ENCODE measurements at places on chromosomes 6 and 20.

DNA sequence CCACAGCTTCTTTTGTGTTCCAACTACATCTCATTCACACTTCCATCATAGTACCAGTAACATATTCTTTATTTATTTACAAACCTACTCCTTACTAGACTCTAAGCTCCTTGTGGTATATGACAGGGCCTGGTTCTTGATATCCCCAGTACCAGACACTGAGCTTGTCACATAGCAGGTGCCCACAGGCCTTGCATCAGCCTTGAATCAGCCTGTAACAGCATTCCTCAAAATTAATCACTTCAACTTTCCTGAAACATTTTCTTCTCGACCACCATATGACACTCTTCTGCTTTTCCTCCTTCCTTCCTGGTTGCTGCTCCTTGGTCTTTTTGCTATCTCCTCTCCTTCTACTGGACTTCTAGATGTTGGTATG is 24.7 kb upstream of the SRPK1 start:
- no peak for DNase-seq

DNA sequence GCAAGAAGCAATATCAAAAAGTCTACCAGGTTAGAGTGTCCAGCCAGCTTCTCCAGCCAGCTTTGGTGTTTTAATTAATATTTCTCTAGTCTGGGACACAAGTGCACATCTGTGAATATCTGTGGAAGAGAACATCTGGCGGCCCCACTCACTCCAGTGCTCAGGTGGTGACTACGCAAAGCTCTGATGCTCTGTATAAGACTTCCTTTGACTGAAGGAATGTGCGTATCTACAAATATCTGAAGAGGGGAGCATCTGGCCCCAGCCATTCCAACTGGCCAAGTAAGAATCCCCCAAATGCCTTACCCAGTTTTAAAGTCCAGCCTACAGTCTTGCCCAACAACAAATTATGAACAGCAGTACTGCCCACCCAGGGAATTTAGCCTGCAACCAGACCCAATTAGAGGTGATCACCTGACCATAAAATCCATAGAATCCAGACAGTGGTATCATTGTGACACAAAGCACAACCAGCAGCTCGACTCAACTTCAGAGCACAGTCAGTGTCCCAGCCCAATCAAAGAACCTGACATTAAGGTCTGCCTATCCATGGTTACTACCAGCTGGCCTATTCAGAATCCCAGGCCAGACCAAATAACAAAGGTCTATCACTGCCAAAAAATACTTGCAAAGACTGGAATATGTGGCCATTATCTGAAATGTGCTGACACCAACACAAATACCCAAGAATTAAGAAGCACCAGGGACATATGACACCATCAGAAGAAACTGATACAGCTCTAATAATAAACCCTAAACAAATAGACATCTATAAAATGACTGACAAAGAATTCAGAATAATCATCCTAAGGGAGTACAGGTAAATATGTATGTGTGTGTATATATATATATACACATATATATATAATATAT is 76.1 kb upstream of the MANEA start:
- DNase-seq, result no peak

DNA sequence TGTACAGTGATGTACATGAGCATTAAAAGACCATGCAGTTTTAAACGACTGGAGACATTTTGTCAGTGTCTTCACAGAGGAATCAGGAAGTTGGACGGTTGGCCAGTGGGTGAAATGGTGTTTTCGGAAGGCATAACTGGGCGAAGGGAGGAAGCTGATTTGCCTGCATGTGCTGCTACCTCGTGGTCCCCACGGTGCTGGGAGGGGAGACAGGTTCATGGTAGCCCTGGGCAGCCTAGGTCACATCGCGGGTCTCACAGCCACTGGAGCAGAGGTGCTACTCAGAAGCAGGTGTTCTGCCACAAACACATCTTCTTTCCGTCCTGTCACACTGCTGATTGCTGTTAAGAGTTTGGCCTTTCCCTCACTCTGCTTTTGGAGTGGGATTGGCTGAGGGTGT is 35.2 kb downstream of the HIVEP1 start:
- DNase-seq, result no peak

GRCh38 chr6:93165850-93166430 is 253.4 kb downstream of the EPHA7 start:
- DNase-seq, result no peak

- no peak for DNase-seq
Measured at GRCh38 chr20:61434341-61434781, 182.3 kb downstream of the CDH4 start.

DNA sequence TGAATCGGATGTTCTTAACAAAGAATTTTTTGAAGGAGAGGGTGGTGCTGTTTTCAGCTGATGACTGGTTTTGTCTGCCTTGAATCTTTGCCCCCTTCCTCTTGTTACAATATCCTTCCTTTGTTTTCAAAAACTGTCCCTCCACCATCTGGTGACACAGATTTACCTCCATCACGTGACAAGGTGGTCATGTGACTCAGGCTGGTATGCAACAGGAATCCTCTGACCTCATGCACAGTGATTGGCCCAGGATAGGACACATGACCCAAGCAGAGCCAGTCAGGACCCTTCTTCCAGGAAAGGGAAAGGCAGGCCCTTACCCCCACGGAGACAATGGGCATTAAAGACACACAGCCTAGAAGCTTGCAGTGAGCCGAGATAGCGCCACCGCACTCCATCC is 84.7 kb upstream of the MC3R start:
- DNase-seq, result no peak

Measured in HS-27A (cell line).